Naive thymus-derived CD4-positive, alpha-beta T cell (primary cell): ENCODE measurements at places on chromosomes 7 and 10.
A peak's percentile ranks its signal among the peaks of the same experiment; 100 is the strongest.

- no peak for DNase-seq
These were observed 69.7 kb downstream of the VCL start for GRCh38 chr10:74067373-74068352.

GRCh38 chr10:110487411-110488331 lies 10.0 kb upstream of the DUSP5 start:
- DNase-seq: no peak

DNA sequence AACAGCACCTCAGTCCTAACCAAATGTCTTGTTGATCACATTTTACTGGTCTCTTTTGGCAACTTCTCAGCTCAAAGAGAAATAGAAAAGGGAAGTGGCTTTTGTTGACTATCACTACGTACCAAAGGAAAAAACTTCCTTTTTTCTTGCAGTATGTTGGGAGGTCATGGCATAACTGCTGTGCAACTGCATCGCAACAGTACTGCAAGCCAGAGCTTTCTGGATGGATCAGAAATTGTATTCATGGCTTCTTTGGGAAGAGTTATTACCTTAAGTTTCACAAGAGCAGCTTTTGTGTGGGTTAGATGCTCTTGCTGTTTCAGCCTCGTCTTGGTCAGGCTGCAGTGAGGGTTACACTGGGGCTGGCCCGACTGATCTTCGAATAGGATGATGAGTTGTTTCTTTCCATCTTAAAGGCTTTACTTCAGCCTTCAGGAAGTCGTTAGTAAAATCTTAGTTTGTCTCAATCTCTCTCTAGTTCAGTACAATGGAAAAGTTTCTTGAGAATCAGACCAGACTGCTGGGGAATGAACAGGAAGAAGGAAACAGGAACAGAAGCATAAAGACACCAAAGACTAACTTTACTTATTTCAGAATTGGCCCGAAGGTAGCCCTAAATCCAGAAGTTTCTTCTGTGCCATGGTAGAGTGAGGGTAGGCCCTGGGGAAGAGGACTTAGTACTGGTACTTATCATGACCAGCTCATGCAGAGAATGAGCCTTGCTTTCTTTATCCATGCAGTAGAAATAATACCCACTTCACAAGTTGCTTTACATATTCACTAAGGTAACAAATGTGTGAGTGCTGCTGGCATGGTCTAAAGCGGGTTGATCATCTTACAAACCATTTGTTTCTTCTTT lies 153.6 kb downstream of the CELF2 start:
- DNase-seq: no peak

- no peak for DNase-seq
These were observed 346.5 kb downstream of the GPAM start for GRCh38 chr10:111837086-111837485.

DNA sequence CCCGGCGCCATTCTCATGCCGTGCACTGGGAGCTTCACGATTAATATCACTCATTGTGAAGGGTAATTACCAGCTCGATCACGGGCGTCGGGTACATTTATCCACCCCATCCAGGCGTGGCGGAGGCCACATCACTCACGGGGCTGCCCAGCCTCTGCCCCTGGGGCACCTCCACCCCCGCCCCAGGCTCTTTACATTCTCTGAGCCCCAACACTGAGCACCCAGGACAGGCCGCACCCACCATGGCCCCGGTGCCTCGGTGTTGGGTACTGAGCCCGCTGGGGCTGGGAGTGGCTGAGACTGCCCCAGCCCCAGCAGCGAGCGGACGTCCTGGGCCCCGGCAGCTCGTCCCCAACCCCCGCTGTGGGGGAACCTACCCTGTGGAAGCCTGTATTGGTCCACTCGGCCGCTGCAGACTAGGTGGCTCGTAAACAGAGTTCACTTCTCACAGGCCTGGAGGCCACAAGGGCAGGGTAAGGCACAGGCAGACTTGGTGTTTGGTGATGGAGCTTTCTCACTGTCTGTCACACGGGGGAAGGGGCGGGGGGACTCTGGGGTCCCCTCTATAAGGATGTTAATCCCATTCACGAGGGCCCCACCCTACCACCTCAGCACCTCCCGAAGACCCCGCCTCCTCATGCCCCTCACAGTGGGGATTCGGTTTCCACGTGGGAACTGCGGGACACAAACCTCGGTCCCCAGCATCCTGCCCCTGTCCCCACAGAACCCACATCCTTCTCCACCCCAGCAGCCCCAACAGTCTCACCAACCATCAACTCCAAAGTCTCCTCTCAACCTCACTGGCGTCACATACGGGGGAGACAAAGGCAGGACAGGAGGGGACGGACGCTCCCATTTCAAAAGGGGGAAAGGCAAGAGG lies 184.1 kb downstream of the ELFN1 start:
- DNase-seq: no peak

GRCh38 chr10:120266022-120266421 lies 191.0 kb upstream of the PLPP4 start:
- no peak for DNase-seq

- DNase-seq: no peak
These were observed 22.8 kb downstream of the UNC5B start for GRCh38 chr10:71234970-71235685.

DNA sequence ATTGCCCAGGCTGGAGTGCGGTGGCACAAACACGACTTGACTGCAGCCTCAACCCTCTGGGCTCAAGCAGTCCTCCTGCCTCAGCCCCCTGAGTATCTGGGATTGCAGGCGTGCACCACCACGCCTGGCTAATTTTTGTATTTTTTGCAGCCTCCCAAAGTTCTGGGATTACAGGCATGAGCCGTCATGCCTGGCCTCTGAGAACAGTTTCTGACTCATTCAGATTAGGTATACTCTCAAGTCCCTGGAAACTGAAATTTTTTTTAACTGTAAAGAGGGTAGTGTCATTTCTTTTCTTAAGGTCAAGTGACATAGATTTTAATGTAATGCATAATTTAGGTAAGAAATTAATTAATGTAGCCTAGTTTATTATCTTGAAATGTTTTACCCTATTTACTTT lies 104.7 kb downstream of the SEPTIN7 start:
- DNase-seq: no peak

DNA sequence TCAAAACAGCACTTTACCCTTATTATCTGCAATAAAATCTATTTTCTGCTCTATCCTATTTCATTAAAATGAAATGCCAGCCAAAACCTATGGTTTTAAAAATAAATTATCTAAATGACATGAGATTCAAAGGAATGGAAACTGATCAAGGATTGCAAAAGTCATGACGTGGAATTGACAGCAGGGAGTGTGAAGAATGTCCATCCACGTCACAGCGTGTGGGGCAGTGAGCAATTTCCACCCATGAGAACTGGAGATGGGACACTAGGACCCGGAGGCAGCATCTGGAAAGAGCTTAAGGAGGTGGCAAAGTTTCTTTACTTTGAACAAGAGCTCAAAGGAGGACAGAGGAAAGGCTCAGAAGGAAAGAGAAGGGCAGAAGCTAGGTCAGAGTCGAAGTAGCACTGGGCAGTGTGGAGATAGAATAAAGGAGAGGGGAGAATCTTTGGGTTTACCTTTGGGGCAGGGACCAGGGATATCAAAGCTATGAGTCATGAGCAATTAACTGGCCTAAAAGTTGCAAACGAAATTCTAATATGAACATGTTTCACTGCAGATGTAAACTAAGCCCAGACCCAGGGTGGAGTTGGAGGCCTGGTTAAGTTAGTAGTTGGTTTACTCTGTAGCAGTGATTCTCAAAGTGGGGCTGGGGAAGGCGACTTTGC lies 24.9 kb upstream of the STK17A start:
- no peak for DNase-seq

DNA sequence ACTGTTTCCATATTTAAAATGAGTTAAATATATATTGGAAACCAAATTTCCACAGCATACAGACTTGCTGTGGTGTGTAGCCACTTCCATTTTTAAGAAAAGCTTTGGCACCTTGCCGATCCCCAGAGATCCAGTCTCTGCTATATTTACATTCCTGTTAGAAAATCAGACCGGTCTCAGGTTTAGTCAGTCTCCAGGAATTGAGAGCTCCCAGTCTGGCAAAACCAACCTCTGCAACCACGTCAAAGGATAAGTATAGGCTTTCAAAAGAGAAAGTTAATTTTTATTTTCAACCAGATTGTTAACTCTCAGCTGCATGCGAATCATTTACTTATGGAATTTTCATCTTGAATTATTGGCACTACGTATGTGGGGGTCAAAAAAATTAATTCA lies 28.2 kb downstream of the PUS7 start:
- DNase-seq: no peak

DNA sequence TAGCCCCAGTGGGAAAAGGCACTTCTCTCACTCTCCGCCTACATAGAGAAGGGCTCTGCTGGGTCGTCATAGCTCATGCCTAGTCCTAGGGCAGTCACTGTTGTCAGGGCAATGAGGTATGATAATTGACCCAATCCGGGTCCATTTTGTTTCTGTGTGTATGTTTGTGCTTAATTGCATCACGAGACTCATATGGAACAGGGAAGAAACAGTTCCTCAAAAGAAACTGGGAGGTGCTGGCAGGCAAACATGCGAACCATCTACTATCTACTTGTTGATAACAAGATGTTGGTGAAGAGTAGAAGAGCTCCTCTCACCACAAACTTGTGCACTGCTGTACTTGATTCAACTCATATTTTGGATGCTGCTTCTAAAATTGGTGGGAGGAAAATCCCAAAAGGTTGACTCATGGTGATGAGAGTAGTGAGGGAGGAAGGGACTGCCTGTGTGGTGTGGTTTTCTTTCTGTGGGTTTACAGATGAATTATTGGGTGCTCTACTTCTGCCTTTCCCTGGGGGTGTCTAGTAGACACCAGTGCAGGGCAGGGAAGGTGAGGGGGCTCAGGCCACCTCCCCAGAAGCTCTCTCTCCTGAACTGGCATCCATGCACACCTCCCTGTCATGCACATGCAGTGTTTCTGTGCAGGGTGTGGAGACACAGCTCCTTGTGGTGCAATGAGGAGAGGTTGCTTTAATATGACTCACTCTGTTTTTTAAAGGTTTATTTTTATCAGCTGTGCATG lies 29.4 kb downstream of the LSMEM1 start:
- no peak for DNase-seq

DNA sequence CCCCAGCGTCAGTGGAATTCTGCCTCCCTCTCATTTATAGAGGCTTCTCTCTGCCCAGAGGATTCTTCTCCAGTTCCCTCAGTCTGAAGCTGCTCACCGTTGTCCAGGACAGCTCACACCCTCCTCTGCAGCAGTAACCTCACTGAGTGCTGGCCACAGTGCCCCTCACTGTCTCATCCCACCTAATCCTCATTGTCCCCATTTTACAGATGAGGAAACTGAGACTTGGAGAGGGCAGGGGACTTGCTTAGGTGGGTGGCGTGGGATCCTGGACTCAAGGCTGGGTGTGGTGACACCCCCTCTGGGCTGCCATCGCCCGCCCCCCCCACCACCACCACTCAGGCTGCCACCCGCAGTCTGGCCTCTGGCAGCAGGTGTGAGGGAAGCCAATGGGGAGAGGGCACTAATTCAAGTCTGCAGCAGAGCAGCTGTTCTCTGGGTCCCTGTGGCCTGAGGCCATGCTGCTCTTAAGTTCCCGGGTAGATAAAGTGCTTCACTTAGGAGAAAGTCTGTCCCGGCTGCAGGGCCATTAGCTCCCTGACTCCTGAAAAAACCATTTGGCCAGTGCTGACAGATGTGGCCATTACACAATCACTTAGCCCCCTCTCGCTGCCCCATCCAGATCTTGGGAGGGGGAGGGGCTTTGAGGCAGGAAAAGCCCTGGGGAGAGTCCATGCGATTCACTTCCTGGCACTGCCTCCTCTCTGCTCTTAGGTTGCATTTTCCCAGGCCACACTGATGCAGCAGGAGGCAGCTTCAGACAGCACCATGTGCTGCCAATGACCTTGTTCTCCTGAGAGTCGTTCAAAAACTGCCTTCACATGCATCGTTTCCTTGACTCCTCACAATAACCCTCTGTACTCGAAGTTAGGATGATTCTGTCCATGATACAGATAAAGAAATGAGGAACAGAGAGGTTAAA lies 36.3 kb downstream of the DRGX start:
- no peak for DNase-seq

DNA sequence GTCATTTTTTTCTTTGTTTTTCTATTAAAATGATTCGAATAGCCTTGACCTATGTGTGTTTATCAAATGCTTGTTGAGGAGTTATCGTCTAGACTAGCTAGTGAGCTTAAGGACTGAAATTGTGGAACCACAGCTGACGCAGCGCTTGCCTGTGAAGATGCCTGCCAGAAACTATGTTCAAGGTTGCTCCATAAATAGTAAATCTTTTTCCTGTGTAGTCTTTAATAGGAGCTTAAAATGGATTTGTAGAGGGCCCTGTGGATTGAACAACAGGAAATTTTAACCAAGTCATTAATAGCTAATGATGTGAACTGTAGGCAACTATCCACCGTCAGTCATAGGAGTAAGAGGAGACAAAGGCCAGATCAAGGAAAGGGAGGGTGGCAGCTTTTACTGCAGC lies 145.1 kb downstream of the GNAI1 start:
- no peak for DNase-seq

DNA sequence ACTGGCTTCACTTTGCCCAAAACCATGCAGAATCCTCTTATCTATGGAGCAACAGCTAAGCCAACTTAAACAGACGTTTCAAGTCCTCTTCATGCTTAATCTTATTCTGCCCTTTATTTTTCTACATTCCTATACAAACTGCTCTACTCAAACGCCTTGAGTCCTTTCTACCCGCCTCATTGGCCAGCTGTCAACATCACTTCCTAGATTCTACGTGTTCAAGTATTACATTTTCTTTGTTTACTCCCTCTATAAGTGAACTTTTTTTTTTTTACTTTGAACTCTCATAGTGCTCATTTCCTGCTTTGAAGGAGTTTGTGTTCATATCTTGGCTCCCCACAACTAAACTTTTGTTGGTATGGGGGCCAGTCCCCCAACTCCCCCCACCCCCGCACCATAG lies 28.9 kb upstream of the SLC26A5 start:
- no peak for DNase-seq

DNA sequence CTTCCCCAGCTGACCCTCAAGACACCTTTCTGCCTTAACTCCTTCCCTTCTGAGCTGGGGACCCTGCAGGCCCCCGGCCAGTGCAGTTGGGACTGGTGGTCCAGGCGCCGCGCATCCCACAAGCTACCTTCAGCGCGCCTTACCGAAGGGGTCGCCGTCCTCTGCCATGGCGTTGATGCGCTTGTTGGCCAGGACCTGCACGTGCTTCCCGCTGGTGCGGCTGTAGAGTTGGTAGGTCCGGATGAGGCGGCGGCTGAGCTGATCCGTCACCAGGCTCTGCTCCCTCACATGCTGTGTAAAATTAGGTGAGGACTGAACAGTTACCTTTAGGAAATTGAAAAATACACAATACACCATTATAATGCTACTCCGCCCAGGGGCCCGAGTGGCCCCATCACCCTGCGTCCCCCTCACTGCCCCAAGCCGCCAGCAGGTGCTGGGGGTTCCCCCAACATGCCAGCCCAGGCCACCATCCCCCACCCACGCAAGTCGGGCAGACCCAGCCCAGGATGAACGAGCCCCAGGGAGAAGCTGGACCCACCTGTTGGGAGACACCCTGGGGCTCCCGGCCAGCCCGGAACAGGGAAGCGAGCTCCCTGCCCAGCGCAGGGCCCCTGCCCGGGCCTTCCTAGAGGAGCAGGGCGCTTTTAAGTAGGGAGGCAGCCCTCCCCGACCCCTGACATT lies 1.2 kb downstream of the FGF8 start:
- DNase-seq: no peak

GRCh38 chr7:149799397-149800168 lies 26.2 kb upstream of the ZNF467 start:
- peak; percentile 61 for DNase-seq

- DNase-seq: no peak
These were observed 42.7 kb downstream of the CFAP46 start for GRCh38 chr10:132899751-132900065.

- no peak for DNase-seq
These were observed 97.7 kb downstream of the NRCAM start for GRCh38 chr7:108358553-108358952.

- DNase-seq: no peak
These were observed 89.0 kb upstream of the STEAP4 start for GRCh38 chr7:88395715-88396114.
